Hair follicle dermal papilla cell (primary cell): ENCODE measurements at places on chromosomes 7 and 10. TPM values are rescaled to one million over a fixed set of nuclear protein-coding genes. Genes with fewer than 3 reads are reported as not detected.

The DNTT gene
- total RNA-seq, result not detected in 2 replicates

The MEIG1 gene
- total RNA-seq, result not detected in 2 replicates

The HOXA6 gene
- not detected in 2 replicates for total RNA-seq

The PARD3 gene
- 37.4 and 45.8 TPM in 2 replicates for total RNA-seq

The PNLIPRP1 gene
- total RNA-seq, result not detected in 2 replicates

The LRRC72 gene
- not detected in 2 replicates for total RNA-seq

The EPHB4 gene
- total RNA-seq, result 111 and 120 TPM in 2 replicates

The NUP205 gene
- 33.9 and 42.2 TPM in 2 replicates for total RNA-seq

The HOXA4 gene
- not detected in 2 replicates for total RNA-seq

The CARD11 gene
- not detected in 2 replicates for total RNA-seq

The SUFU gene
- 3.0 and 3.7 TPM in 2 replicates for total RNA-seq

The STEAP1B gene
- 11.4 and 16.2 TPM in 2 replicates for total RNA-seq
